ENCODE measurements at places on chromosomes 2 and 18.

DNA sequence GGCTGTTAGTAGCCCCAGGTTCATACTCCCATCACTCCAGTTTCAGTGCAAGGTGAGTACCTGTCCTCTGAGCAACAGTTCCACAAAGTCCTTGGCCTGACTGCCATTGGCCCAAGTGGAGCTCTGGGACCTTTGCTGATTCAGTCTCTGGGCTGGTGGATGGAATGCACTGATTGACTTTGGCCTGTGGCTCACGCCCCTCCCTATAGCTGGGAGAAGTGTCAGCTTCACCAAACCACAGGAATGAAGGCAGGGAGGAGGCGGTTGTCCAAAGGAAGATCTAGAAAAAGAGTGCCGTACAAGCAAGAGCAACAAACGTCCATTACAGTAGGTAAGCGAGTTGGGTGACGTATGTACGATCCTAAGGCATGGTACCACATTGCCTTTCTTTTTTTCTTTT, 34.0 kb downstream of the QPCT start:
- DNase-seq: no peak

DNA sequence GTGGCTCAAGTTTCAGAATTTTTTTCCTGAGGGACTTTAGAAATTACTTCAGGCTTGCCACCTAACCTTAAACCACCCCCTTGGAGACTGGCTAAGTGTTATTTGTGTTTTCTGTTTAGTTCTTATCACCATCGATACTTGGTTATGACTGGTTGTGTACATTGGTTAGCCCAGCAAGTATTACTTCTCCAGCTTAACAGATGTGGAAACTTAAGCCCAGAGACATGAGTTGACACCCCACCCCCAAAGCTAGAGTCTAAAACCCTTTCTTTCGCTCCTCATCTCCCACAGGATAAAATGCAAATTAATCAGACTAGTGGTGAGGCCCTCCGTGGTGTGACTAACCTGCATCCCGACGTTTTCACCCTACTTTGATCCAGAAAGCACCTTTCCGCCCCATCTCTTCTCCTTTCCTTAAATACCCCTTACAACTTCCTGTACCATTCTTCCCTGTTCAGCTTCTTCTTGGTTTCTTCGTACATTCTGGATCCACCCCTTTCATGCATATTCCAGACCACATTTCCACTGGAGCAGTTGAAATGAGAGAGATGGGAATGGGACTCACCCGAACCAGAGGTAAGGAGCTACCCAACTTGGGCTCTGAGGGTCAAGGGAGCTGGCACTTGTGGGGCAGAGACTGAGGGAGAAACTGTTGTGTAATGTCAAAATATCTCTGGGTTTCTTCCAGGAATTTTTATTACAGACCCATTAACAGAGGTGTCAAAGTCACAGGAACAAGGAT, 819 bp upstream of the MAP3K2 start:
- no peak for DNase-seq

GRCh38 chr2:43840965-43841364, 2.2 kb downstream of the ABCG8 start:
- DNase-seq: no peak

DNA sequence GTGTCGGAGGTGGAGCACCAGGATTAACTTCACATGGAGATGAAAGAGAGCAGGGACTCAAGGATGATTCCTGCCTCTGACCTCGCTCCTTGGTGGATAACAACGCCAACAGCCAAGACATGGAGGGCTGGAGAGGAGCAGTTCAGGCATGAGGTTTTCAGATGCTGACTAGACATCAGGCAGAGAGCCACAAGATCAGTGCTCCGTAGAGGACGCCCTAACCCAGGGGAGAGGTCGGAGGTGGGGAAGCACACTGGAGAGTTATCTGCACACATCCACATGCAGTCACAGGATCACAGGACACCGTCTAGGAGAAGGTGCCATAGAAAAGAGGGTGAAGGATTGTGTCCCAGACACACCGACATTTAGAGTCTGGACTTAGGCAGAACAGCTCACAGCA, 344.3 kb downstream of the EIPR1 start:
- DNase-seq: no peak

GRCh38 chr18:76672627-76673026, 149.7 kb upstream of the ZNF236 start:
- DNase-seq: no peak

GRCh38 chr2:104584393-104584792, 269.5 kb upstream of the POU3F3 start:
- no peak for DNase-seq

Measured in stimulated activated naive CD4-positive, alpha-beta T cell treated with Interleukin-2 at 50 U/mL for 16 hours (primary cell).